AG09309 (cell line): ENCODE measurements at places on chromosomes 13 and 19.

DNA sequence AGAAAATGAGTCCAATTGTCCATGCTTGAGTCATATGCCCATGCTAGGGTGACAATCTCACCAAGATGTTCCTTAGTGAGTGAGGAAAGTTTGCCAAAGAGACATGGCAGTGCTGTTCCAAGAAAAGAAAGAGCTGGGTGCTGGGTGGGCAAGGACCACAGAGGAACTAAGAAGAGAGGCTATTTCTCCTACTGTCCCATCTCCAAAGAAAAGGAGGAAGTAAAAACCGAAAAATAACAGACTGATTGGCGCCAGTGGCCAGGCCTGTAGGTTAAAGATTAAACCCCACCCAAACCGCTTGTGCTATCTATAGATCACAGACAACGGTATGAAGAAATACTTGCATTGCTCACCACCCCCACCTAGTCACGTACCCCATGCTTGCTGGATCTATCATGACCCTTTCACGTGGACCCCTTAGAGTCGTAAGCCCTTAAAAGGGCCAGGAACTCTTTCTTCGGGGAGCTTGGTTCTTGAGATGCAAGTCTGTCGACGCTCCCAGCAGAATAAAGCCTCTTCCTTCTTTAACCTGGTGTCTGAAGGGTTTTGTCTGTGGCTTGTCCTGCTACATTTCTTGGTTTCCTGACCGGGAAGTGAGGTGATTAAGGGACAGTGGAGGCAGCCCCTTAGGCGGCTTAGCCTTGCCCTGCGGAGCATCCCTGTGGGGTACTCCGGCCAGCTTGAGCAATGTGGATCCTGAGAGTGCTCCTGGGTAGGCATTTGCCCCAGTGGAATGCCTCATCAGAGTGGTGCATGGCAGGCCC, 606.5 kb downstream of the UQCRFS1 start:
- no peak for DNase-seq

DNA sequence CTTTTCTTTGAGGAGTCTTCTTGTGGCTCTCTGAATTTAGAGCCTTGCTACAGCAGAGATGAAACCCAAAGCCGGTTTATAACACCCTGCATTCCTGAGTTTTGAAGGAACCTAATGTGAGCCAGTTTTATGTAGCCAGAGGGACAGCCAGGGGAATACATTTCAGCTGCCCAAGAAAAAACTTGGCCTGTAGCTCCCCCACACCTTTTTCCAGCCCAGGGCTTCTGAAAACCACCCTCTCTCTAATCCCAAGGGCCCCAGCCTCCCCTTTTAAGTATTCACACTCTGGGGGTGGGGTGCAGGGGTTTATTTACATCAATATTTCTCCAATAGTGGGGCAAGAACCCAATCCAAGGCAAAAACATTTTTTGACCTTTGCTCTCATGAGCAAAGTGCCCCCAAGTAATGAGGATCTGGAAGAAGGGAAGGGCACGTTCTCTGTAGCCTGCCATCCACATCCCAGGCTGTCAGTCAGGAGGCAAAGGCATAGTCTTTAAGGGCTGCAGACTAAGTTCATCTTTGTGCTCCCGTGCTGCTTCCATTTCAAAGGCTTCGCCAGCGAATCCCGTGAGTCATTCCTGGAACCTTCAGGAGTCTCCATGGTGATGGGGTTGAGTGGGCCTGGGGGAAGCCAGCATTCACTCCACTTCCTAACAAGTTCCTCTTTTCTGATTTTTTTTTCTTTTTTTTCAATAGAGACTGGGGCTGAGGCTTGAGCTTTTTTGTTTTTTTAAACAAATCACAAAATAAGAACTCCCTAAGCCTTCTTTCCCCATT, 33.2 kb upstream of the MEDAG start:
- no peak for DNase-seq

GRCh38 chr19:16334411-16334810, 9.8 kb downstream of the KLF2 start:
- DNase-seq: no peak

GRCh38 chr19:27993619-27994570, 1219.1 kb downstream of the UQCRFS1 start:
- DNase-seq: no peak

DNA sequence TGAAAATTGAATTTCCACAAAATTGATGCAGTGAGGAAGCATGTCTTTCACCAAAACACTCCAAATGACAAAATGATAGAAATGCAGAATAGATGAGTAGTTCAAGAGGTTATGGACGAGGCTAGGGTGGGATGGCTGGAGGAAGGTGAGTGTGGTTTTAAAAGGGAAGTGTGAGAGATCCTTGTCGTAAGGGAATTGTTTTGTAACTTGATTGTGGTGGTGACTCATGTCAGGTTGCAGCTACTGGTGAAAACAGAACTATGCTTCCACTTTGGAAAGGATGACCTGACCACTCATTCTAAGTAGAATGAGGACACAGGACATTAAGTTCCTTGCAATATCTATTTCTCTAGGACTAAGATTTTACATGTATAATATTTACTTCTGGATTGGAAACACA, 345.7 kb downstream of the MTUS2 start:
- DNase-seq: no peak

- DNase-seq: peak; percentile 39
Measured at GRCh38 chr13:44273991-44274770, 99.4 kb upstream of the SERP2 start.

DNA sequence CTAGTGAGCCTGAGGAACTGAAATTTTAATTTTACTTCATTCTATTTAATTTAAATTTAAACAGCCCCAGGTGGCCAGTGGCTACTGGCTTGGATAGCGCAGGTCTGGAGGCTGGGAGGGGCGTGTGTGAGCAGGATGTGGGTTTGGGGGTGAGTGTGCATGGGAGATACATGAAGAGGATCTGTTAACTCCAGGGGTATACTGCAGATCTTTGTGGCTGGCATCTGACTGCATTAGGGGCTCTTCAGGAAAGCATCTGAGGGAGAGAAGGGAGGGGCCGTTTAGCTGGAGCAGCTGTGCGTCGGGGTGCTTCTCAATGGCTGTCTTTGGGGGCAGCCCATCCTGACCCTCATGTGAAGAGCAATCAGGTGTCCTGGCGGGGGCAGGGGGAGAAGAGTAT, 6.8 kb downstream of the SHANK1 start:
- no peak for DNase-seq

DNA sequence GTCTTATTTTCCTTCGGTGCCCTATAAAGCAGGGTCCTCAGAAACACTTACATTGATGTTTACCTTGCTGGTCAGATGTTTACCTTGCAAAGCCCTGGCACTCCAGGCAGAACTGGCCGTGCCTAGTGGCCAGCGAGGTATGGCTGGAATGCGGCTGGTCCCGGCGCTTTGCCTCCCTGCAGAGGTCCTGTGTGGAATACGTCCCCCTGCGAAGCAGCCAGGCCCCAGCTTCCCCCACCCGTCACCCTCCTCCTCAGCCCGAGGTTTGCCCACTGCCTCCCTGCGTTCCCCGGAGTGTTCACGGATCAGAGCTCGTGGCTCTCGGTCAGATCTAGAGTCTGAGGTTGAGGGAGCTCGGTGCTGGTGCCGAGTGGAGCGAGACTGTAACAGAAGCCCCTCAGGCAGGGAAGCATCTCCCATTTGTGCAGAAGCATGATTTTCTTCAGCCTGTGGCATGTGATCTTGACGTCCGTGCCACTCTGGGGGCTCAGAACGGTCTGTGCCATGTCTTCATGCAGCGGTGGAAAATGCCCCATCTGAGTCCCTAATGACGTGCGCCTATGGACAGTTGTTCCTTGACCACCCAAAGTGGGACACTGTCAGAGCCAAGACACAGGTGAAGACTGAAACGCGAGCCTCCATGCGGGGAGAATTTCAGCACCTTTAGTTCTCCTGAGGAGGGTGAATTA, 54.8 kb upstream of the SOX1 start:
- DNase-seq: no peak

DNA sequence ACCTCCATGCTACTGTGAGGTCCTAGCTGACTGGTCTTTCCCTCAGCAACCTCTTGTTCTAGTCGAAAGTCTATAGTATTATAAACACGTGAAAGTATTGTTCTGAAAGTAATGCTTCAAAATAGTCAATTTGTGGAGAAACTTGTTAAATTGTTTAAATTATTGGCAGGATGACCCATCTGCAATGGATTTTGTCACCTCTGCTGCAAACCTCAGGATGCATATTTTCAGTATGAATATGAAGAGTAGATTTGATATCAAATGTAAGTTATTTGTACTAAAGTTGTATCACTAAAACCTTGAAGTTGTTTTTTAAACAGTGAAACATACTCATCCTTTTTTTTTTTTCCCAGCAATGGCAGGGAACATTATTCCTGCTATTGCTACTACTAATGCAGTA, 25.9 kb downstream of the UBA2 start:
- DNase-seq: no peak

- DNase-seq: no peak
Measured at GRCh38 chr13:27619093-27619727, 1.1 kb downstream of the LNX2 start.

- DNase-seq: no peak
Measured at GRCh38 chr13:111640006-111640405, 319.6 kb downstream of the TEX29 start.

DNA sequence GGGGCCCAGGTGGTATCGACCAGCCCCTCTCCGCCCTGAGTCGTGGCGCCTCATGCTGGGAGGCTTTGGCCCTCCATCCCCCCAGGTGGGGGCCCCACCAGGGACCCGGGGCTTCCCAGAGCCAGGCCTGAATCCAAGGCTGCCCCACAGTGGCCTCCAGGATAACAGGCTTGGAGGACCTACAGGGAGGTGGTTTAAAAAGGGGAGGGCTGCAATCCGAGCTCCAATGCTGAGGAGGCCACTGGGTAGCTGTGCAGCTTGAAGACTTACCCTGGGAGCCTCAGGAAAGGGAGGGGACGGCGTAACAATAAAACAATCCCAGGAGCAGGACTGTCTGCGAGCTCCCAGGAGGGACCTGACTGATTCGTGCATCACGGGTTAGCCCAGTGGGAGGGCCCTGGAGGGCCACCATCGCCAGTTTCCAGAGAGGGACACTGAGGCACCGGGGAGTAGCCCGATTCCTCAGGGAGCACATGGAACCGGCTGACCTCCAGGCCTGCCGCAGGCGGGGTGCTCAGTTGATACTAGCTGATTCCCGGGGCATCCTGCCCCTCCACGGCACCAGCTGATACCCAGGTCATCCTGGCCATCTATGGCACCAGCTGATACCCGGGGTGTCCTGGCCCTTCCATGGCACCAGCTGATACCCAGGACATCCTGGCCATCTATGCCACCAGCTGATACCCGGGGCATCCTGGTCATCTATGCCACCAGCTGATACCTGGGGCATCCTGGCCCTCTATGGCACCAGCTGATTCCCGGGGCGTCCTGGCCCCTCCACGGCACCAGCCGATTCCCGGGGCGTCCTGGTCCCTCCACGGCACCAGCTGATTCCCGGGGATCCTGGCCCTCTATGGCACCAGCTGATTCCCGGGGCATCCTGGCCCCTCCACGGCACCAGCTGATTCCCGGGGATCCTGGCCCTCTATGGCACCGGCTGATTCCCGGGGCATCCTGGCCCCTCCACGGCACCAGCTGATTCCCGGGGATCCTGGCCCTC, 3.7 kb upstream of the C2CD4C start:
- DNase-seq: no peak

GRCh38 chr13:23325191-23325590, 108.3 kb downstream of the SACS start:
- DNase-seq: no peak

- DNase-seq: no peak
Measured at GRCh38 chr19:28445826-28446225, 767.1 kb downstream of the UQCRFS1 start.

- DNase-seq: no peak
Measured at GRCh38 chr13:91154558-91155353, 192.7 kb upstream of the MIR17HG start.

GRCh38 chr19:944663-945241, 18.9 kb downstream of the ARID3A start:
- no peak for DNase-seq

DNA sequence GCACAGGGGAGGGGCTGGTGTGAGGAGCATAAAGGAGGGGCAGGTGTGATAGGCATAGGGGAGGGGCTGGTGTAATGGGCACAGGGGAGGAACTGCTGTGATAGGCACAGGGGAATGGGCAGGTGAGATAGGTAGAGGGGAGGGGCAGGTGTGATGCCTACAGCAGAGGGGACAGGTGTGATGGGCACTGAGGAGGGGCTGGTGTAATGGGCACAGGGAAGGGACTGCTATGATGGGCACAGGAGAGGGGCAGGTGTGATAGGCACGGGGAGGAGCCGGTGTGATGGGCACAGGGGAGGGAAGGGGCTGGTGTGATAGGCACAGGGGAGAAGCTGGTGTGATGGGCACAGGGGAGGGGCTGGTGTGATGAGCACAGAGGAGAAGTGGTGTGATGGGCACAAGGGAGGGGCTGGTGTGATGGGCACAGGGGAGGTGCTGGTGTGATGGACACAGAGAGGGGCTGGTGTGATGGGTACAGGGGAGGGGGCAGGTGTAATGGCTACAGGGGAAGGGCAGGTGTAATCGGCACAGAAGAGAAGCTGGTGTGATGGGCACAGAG, 39.5 kb upstream of the POP4 start:
- no peak for DNase-seq

DNA sequence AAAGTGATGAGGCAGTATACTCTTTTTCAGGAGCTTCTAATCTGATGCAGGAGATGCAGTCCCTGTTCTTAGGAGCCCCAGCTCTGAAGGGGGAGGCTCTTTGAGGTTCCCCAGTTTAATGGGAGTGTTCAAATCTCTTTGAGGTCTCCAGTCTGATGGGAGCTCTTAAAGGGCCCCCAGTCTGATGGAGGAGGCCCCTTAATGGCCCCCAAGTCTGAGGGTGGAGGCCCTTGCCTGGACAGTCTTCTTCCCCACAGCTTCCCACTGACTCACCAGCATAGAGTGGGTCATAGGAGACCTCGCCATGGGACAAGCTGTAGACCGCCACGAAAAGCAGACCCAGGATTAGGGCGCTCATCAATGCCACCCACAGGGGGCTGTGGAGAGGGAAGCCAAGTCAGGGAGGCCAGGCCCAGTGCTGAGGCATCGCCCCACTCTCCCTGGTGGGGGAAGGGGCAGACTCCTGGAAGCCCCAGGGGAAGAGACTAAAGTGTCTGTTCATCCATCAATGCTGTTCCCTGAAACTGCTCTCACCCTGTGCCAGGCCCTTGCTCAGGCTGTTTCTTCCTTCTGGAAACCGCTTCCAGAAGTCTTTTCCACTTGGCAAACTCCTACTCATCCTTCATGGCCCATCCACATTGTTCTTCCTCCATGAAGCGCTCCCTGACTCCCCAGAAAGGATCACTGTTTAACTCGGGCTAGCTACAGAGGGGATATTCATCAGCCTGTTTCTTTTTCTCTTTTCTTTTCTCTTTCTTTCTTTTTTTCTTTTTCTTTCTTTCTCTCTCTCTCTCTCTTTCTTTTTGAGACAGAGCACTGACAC, 2.1 kb downstream of the TM6SF2 start:
- no peak for DNase-seq

- no peak for DNase-seq
Measured at GRCh38 chr13:28744091-28744536, 25.3 kb upstream of the SLC46A3 start.

DNA sequence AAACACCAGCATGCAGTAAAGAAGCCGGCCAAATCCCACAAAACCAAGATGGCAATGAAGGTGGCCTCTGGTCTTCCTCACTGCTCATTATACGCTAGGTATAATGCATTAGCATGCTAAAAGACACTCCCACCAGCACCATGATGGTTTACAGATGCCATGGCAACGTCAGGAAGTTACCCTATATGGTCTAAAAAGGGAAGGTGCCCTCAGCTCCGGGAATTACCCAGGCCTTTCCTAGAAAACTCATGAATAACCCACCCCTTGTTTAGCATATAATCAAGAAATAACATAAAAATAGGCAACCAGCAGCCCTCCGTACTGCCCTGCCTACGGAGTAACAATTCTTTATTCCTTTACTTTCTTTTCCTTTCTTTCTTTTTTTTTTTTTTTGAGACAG, 21.1 kb upstream of the PLEKHF1 start:
- DNase-seq: no peak

GRCh38 chr19:43078311-43078710, 4.2 kb downstream of the PSG2 start:
- DNase-seq: no peak
